ENCODE measurements at places on chromosomes 13 and 19.

DNA sequence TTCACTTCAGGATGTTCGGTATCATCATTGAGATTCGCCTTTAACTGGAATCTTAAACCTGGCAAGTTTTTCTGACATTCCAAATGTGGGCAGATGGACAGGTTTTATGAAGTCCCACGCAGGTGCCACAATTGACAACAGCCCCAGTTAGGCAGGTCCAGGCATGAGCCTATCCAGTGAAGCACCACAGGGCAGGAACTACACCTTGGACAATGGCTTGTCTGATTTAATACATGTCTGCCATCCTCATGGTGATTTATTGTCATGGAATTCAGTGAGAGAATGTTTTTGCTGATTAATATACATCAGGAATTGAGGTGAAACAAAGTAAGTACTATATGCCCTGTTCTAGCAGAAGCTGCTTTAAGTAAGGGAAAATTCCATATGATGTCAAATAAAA lies 10.2 kb upstream of the TPP2 start:
- no peak for DNase-seq

GRCh38 chr13:111474136-111475002 lies 153.9 kb downstream of the TEX29 start:
- no peak for DNase-seq

GRCh38 chr19:38152461-38153379 lies 71.3 kb downstream of the DPF1 start:
- DNase-seq: no peak

GRCh38 chr13:25084096-25084495 lies 11.8 kb upstream of the PABPC3 start:
- DNase-seq: no peak

DNA sequence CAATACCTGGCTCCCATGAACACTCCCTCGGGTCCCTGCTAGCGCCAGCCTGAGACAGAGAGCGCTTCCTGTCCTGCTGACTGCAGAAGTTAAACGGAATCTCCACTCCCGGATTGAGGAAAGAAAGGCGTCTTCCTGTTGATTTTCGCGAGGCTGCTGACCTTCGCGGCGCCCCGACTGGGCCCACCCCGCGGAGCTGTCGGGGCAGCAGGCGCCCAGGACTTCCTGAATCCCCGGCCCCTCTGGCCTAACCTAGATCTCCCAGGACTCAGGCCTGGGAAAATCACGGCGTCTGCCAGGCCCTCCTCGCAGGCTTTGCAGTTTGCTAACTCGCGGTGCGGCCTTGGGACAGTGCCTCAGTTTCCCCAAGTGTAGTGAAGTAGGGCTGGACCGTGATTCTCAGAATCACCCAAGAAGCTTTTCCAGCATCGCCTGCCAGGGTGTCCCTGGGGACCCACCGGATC lies 108.8 kb downstream of the KCTD15 start:
- no peak for DNase-seq

DNA sequence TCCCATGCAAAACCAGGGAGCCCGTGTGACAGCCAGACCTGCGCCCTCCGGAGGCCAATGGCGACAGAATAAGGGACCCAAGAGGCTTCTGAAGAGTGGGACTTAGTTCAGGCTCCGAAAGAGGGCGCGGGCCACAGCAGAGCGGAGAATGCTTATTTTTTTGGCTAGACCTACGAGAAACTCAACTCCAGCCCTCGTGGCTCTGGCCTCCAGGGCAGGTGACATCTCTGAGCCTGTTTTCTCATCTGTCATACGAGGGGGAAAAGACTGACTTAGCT lies 23.0 kb downstream of the DPP9 start:
- no peak for DNase-seq

Measured in left colon (tissue), 2 donors.